T-cell (primary cell): ENCODE measurements at places on chromosomes 5 and 9.

- DNase-seq: no peak
These were observed 14.5 kb downstream of the TBCA start for GRCh38 chr5:77761606-77762005.

- no peak for DNase-seq
These were observed 79.2 kb upstream of the UBTD2 start for GRCh38 chr5:172362755-172363154.

- no peak for DNase-seq
These were observed 22.0 kb upstream of the NIPBL start for GRCh38 chr5:36854402-36855140.

DNA sequence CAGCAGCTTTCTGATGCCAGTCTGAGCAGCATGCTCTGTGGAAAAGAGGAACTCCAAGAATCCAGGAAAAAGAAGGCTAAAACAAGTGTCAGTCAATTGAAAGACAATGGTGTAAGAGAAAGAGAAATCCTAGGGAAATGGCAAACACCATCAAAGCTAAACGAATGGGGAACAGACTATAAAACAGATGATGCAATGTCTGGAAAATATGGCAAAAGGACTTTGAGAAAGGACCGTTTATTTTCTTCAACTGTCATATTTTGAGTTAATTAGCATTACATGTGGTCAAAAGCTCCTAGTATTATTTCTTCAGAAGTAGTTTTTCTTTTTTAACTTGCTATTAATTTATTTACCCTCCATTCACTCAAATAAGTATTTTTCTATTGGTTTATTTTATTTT lies 465.2 kb downstream of the LRRC70 start:
- no peak for DNase-seq

DNA sequence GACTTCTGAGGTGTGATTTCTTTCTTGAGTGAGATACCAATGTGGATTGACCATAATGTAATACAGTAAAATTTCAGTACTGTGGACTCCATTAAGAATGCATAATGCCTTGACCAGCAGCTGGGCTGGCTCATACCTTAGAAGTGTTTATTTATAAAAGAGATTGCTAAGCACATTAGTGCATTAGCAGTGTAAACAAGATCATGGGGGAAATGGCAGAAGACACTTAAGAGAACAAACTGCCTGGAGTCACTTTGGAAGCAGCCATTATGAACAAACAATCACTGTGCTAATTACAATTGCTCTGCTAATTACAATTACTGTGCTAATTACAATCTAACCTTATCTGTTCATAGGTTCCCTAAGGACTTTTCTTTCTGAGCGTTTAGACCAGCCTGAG lies 104.2 kb downstream of the TRIM32 start:
- no peak for DNase-seq

DNA sequence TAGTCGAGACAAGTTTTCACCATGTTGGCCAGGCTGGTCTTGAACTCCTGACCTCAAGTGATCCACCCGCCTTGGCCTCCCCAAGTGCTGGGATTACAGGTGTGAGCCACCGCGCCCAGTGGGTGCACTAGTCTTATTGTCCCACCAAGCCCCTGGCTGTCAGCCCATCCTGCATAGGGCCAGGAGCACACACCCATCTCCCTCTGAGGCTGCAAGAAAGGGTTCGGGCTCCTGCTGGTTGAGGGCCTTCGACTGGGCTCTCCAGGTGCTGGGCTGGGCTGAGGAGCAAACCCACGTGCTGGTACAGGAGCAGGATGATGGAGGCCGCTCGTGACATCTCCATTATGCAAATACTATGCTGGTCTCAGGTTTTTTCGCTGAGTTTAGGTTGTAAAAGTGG lies 25.1 kb upstream of the RNF130 start:
- no peak for DNase-seq

GRCh38 chr9:2181792-2182191 lies 166.6 kb downstream of the SMARCA2 start:
- no peak for DNase-seq

DNA sequence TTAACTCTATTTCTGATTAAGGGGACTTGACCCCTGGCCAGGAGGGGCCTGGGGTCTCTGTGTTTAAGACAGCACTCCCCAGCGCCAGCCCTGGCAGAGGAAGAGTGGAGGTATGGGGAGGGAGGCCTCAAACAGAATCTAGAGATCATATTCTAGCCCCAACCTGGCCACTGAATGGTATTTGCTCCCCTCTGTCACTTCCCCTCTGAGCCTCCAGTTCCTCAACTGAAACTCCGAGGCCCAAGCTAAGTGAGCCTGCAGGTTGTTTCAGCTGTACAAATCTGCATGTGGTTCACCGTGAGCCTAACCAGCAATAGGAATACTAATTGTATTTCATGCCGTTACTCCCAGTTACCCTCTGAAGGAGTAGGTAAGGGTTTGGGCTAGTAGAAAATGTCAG lies 36.0 kb downstream of the ANP32B start:
- no peak for DNase-seq

DNA sequence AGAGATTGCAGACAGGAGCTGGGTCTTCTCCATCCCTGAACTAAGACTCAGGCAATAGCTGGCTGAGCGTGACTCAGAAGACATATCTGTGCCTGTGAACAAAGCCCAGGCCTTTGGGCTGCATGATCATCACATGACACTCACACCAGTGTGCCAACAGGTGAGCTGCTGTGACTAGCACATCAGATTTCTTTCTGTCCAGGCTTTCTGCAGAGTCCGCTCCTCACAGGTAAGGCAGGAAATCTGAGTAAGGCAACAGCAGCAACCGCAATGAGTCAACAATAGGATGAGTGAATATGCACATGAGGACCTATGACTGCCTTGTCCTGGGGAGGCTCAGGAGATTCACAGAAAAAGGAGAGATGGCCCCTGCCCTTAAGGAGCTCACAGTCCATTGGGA lies 293.6 kb downstream of the ACTL7B start:
- no peak for DNase-seq

DNA sequence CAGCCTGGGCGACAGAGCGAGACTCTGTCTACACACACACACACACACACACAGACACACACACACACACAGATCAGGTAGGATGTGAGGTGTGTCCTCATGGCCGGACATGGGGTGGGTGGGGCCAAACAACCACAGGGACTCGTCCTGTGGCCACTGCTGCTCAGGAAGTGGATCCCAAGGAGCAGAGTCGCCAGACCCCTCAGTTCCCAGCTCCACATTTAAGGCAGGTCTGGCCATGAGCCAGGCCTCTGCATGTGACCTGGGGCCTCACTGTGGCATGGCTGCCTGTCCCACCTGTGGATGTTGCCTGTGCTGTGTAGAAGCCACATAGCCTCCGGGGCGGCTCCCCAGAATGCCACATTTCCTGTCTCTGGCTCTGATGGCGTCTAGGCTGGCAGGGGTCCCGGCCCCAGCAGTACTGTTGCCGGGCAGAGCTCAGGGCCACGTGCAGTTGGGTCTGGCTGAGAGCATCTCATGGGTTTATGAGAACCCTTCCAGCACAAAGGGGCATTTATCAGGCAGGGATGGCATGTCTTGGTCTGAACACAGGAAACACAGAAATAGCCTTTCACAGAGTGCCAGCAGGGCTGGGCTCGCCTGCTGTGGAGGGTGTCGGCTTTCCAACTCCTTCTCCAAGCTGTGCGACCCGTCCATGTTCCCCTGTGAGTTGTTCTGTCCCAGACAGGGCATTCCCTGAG lies 9.9 kb upstream of the NINJ1 start:
- peak; percentile 74 for DNase-seq

GRCh38 chr5:153552886-153553285 lies 62.4 kb downstream of the GRIA1 start:
- DNase-seq: no peak

- no peak for DNase-seq
These were observed 79.2 kb downstream of the SV2C start for GRCh38 chr5:76162335-76162734.
